ENCODE measurements at places on chromosomes 12 and 14. TPM values are rescaled to one million over a fixed set of nuclear protein-coding genes. Genes with fewer than 3 reads are reported as not detected.

DNA sequence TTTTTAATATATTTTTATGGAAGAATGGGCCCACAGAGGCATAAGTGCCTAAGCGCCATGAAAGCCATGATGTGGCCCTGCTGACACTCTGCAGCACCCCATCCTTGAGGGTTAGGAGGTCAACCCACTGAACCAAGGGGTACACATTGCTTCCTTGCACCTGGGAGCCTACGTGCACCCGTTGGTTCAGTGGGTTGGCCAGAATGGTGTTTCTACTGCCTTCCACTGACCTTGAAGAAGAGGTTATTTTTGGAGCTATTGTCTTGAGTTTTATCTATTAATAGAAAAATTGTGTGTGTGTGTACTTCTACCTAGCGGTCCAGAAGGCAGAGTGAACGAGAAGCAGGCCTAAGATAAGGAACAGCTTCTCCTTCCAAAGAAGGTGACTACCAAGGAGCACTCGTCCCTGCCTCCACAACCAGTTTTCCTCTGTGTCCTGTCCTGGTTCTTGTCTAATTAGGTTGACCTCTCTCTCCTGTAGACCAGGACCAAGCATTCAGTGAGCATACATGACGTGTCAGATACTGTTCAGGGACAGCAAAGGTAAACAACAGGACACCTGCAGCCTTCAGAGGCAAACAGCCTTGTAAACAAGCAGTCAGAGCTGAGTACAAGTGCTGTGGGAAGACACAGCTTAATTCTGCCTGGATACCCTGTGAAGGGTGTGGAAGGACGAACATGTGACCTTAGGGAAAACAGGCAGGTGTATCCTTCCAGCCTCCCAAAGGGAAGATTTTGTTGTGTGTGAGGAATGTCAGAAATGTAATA lies 30.4 kb upstream of the PLEK2 start:
- DNase-seq, result no peak
- no peak overlapping the region for H3K4me3 ChIP-seq
- H3K27me3 ChIP-seq, result no peaks in the 10 kb centered on the region
- no peak overlapping the region for H3K27ac ChIP-seq

GRCh38 chr12:126354633-126355032 lies 1289.4 kb downstream of the AACS start:
- no peak overlapping the region for H3K4me3 ChIP-seq
- H3K36me3 ChIP-seq, result no peaks in the 10 kb centered on the region
- H3K4me1 ChIP-seq, result no peaks in the 10 kb centered on the region
- no peak overlapping the region for H3K27ac ChIP-seq
- no peaks in the 10 kb centered on the region for H3K27me3 ChIP-seq
- DNase-seq, result no peak

DNA sequence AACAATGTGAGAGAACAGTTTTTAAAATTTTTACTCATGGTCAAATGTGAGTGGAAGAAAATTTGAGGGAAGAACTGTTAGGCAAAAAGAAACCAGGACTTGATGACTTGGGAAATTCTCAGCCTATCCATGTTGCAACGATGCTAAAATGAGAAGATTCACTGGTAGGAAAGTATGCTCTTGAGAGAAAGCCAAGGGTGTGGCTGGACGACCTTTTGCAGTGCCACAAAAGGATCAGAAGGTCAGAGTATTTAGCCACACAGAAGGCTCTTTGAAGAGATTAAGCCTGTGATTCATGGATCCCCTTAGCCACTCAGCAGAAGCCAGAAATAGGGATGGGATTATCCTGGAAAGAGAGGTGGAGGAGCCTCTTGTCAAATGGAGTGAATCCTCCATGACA lies 336.8 kb downstream of the LRIG3 start:
- no peak for DNase-seq
- H3K4me1 ChIP-seq, result no peaks in the 10 kb centered on the region
- no peaks in the 10 kb centered on the region for H3K27me3 ChIP-seq
- H3K36me3 ChIP-seq, result no peaks in the 10 kb centered on the region
- H3K4me3 ChIP-seq, result no peak overlapping the region
- H3K27ac ChIP-seq, result no peak overlapping the region

GRCh38 chr12:19530637-19531023 lies 91.3 kb downstream of the AEBP2 start:
- H3K4me3 ChIP-seq, result no peak overlapping the region
- no peak overlapping the region for H3K27ac ChIP-seq
- H3K4me1 ChIP-seq, result peaks cover 3% of the 10 kb centered on the region
- no peaks in the 10 kb centered on the region for H3K36me3 ChIP-seq

GRCh38 chr14:100149851-100150611 lies 9.4 kb downstream of the DEGS2 start:
- no peaks in the 10 kb centered on the region for H3K36me3 ChIP-seq
- no peak overlapping the region for H3K4me3 ChIP-seq
- no peak overlapping the region for H3K27ac ChIP-seq
- DNase-seq, result no peak
- H3K27me3 ChIP-seq, result no peaks in the 10 kb centered on the region
- H3K4me1 ChIP-seq, result no peaks in the 10 kb centered on the region

GRCh38 chr14:69726761-69727511 lies 40.0 kb upstream of the SRSF5 start:
- H3K4me1 ChIP-seq, result peaks cover 4% of the 10 kb centered on the region
- H3K4me3 ChIP-seq, result peak overlapping the region; percentile 39
- peak overlapping the region; percentile 45 for H3K27ac ChIP-seq
- DNase-seq, result peak; percentile 91
- no peaks in the 10 kb centered on the region for H3K27me3 ChIP-seq
- H3K36me3 ChIP-seq, result no peaks in the 10 kb centered on the region

DNA sequence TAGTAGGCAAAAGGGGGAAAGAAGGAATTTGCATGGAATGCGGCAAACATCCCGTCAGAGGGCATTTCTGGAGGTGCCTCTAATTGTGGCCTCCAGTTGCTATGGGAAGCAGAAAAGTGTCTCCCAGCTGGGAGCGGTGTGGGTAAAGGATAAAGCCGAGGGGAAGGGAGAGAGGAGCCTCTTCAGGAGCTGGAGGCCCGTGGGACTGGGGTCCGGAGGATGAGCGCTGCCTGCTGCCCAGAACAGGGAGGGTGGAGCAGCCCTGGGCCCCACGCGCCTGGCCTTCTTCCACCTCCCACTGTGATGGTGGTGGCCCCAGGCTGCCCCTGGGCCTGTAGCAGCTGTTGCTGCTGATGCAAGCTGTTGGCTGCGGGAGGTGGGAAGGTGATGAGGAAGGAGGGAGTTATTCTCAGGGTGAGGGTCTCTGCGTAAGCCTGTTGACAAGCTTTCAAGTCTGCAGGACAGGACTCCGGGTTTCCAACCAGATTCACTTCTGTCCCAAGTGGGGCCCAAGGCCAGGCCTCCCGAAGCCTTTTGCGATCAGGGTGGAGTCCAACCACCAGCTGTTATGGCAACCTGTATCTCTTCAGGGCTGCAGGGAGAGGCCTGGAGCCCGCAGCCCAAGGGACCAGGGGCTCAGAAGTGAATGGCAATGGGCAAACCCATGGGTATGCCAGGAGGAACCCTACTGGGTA lies 19.1 kb upstream of the PGF start:
- H3K4me1 ChIP-seq, result peaks cover 3% of the 10 kb centered on the region
- H3K4me3 ChIP-seq, result no peak overlapping the region
- H3K36me3 ChIP-seq, result no peaks in the 10 kb centered on the region
- H3K27ac ChIP-seq, result no peak overlapping the region
- no peak for DNase-seq

DNA sequence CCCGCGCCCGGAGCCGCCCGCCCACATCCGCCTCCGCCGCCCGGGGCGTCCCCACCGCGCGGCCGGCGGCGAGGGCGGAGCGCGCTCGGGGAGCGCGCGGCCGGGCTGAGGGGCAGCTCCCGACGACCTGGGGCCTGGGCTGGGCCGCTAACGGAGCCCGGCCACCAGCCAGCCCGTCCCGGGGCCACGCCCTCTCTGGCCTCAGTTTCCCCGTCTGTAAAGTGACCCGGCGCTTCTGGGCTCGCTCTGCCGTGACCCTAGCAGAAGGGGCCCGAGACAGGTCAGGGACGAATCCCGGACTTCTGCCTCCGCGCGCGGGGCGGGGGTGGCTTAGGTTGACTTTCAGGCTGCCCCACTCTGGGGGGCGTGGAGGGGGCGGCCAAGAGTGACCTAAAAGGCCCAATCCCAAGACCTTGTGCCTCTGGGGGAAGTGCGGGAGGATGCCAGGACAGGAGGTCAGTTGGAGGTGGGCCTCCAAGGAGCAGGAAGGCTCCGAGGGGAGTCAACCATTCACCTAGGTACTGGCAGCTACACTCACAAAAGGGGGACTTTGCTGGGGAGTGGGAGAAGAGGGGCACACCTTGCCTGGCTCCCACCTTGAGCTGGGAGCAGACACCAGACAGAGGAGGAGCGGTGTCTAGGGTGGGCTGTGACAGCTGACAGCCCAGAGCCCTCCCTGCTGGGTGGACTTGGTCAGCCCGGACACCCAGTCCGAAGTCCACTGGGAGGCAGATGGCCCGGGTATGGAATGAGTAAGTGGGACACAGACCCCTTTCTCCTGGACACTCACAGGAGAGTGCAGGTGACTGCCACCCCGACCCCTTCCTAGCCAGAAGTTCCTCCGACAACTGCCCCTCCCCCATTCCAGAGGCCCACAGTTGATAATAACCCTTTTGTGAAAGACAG lies 486 bp upstream of the AKT1 start:
- H3K4me1 ChIP-seq, result peaks cover 14% of the 10 kb centered on the region
- H3K27me3 ChIP-seq, result no peaks in the 10 kb centered on the region
- no peaks in the 10 kb centered on the region for H3K36me3 ChIP-seq
- DNase-seq, result peak; percentile 50
- peak overlapping the region; percentile 69 for H3K27ac ChIP-seq
- H3K4me3 ChIP-seq, result peak overlapping the region; percentile 49

DNA sequence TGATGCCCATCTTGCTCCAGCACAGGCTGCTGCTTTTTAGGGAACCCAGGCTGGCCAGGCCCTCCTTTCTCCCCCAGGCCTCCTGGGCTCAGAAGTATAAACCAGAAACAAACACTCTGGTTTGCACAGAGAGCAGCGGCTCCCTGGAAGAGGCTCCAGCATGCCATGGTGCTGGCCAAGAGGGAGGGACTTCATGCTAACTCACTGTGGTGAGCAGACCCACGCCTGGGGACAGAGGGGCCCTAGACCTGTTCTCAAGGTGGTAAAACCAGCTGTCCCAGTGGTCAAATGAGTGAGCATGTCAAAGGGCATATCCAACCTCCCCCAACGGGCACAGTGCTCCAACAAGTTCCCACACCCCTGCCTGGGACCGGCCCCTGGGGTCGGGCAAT lies 15.5 kb downstream of the BCL11B start:
- no peak overlapping the region for H3K4me3 ChIP-seq
- H3K27ac ChIP-seq, result no peak overlapping the region
- no peak for DNase-seq
- no peaks in the 10 kb centered on the region for H3K4me1 ChIP-seq
- no peaks in the 10 kb centered on the region for H3K36me3 ChIP-seq

DNA sequence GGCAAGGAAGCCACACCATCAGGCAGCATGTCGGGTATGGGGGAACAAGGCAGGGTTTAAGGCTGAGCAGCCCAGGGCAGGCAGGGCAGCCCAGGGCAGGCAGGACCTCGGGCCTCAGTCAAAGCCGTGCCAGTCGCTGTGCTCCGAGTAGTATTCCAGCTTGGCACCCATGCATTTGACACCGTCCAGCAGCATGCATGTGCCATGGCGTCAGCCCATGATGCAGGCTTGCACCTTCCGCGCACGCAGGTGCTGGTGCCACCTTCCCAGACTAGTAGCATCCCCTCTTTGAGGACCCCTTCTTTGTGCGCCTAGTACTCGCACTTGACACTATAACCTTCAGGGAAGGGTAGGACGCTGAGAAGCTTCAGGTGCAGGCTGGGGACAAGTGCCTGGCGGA lies 11.6 kb upstream of the ADCY6 start:
- no peak overlapping the region for H3K27ac ChIP-seq
- H3K4me1 ChIP-seq, result no peaks in the 10 kb centered on the region
- no peaks in the 10 kb centered on the region for H3K27me3 ChIP-seq
- no peak overlapping the region for H3K4me3 ChIP-seq
- H3K36me3 ChIP-seq, result no peaks in the 10 kb centered on the region

GRCh38 chr12:82963956-82964355 lies 277.2 kb downstream of the TMTC2 start:
- no peaks in the 10 kb centered on the region for H3K27me3 ChIP-seq
- no peak overlapping the region for H3K27ac ChIP-seq
- H3K36me3 ChIP-seq, result no peaks in the 10 kb centered on the region
- DNase-seq, result no peak

DNA sequence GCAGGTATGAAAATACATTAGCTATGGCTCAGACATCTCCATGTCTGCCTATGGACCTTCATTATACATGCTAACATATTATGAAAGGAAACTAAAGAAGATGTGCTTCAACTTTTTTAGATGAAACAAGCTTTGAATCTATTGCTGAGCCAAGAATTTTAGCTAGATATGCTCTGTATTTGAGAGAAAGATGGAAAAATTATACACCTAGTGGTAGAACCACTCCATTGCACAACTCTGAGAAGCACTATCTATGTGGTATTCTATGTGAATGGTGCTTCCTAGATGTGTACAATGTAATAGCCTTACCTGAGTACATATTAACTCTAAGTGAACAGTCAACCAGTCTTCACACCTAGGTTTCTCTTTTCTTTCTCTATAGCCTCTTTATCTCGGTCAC lies 17.3 kb downstream of the EPYC start:
- H3K27me3 ChIP-seq, result no peaks in the 10 kb centered on the region
- DNase-seq, result no peak
- no peak overlapping the region for H3K4me3 ChIP-seq
- no peak overlapping the region for H3K27ac ChIP-seq
- H3K4me1 ChIP-seq, result no peaks in the 10 kb centered on the region

GRCh38 chr12:50679612-50680011 lies 84.3 kb upstream of the ATF1 start:
- H3K27me3 ChIP-seq, result no peaks in the 10 kb centered on the region
- no peaks in the 10 kb centered on the region for H3K36me3 ChIP-seq
- no peaks in the 10 kb centered on the region for H3K4me1 ChIP-seq
- no peak for DNase-seq
- H3K27ac ChIP-seq, result no peak overlapping the region

GRCh38 chr14:47917344-47917954 lies 242.0 kb upstream of the MDGA2 start:
- no peaks in the 10 kb centered on the region for H3K36me3 ChIP-seq
- H3K27me3 ChIP-seq, result no peaks in the 10 kb centered on the region
- no peak for DNase-seq
- H3K27ac ChIP-seq, result no peak overlapping the region

DNA sequence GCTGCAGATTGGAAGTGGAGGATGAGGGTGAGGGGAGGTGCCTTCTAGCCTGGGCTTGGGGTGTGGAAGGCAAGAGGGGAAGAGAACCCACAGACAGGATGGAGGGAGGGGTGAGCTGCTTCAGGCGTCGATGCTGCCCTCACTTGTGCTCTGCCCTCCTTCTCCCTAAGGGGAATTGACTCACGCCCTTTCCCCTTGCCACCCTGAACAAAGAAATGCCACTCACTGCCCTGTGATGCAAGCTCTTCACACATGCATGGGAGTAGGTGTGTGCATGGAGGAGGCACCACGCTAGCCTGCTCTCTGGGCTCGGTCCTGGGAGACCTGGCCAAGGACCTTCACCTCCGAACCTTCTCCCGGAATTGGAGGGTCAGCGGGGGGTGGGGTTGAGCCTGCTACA lies 35.7 kb upstream of the PRMT8 start:
- no peaks in the 10 kb centered on the region for H3K36me3 ChIP-seq
- DNase-seq, result no peak
- no peaks in the 10 kb centered on the region for H3K27me3 ChIP-seq
- no peaks in the 10 kb centered on the region for H3K4me1 ChIP-seq

Gene RPL10L
- not detected for total RNA-seq

Gene TESPA1
- total RNA-seq, result 3.2 TPM

Gene DUSP6
- 20.1 TPM for total RNA-seq

Gene OVCH1
- 0.10 TPM for total RNA-seq

Gene LRRK2
- 12.6 TPM for total RNA-seq

Gene NACA
- total RNA-seq, result 1,830 TPM

Gene NAV3
- total RNA-seq, result 31.5 TPM

Gene LIN7A
- 8.2 TPM for total RNA-seq

Gene LMNTD1
- total RNA-seq, result 0.56 TPM
